Activated CD4-positive, alpha-beta T cell treated with anti-CD3 and anti-CD28 coated beads for 24 hours (primary cell): ENCODE measurements at places on chromosomes 11 and 22.

DNA sequence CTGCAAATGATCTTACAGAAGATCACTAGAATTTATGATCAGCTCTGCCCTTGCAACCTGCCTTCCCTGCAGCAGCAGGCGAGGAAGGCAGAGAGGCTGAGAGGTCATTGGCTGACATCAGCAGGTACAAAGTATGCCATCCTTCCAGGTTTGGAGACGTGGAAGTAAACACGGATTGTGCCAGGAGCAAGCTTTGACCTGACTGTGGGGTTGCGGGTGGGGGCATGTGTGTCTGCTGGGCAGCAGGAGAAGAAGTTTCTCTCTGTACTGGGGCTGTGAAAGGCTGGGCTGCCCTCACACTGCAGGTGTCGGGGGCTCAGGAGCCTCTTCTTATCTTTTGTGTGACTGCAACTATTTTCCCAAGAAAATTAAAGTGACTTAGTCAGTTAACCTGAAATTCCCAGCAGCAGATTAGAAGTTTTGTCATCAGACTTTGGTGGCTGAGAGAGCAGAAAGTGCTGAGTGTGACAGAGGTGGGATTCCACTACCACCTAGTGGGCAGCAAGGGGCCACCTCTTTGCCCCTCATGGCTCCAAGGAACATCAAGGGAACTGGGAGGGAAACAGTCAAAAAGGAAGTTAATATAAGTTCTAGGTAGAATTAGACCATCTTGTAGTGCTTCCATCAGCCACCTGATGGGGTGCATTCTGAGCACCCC is 565.9 kb downstream of the ETS1 start:
- DNase-seq, result no peak

DNA sequence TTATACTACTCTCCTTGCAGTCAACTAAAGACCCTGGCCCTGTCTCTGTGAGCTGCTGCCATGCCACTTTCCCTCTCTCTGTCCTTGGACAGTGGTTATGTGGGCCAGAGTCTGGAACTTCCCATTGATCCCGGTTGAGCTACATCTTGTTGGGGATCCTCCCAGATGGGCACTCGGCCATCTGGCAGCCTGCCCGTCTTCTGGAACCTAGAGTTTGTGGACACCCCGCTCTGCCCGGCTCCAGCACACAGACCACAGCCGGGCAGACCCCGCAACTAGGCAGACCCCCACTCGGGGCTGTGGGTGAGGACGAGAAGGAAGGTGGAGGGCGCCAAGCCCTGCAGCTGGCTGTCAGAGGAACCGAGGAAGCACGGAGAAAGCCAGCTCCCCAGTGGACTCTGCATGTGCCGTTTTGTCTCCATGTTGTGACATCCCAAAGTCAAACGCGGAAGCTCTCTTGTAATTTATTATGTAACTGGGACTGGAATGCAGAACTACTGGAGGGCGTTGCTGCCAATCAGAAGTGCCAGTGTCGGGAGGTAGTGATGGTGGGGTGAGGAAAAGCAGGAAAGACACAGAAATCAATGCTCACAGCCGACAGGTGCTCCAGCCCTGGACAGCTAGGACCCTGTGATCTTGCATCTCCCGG is 207.7 kb downstream of the CEP164 start:
- no peak for DNase-seq

- DNase-seq, result no peak
Observed at GRCh38 chr11:102286292-102286691, 31.0 kb upstream of the BIRC3 start.

DNA sequence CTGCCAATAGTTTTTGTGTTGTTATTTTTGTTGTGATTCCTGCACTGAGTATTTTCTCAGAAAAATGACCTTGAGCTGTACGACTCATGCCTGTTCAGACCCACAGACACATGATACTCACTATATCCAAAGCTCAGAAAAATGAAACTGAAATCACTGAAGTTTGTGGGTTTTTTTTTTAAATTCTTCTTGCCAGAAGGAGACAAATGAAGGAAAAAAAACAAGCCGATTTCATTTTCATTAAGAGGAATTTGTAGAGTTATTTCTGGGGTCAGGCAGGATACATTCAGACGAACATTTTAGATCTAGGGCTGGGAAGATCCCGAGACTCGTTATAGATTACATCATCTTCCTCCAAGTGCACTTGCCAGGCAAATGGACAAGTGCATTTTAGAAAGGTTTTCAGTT is 60.4 kb downstream of the BMAL1 start:
- no peak for DNase-seq

- no peak for DNase-seq
Observed at GRCh38 chr11:7353100-7353499, 101.4 kb downstream of the SYT9 start.

GRCh38 chr11:129458756-129459535 is 83.3 kb downstream of the BARX2 start:
- no peak for DNase-seq

DNA sequence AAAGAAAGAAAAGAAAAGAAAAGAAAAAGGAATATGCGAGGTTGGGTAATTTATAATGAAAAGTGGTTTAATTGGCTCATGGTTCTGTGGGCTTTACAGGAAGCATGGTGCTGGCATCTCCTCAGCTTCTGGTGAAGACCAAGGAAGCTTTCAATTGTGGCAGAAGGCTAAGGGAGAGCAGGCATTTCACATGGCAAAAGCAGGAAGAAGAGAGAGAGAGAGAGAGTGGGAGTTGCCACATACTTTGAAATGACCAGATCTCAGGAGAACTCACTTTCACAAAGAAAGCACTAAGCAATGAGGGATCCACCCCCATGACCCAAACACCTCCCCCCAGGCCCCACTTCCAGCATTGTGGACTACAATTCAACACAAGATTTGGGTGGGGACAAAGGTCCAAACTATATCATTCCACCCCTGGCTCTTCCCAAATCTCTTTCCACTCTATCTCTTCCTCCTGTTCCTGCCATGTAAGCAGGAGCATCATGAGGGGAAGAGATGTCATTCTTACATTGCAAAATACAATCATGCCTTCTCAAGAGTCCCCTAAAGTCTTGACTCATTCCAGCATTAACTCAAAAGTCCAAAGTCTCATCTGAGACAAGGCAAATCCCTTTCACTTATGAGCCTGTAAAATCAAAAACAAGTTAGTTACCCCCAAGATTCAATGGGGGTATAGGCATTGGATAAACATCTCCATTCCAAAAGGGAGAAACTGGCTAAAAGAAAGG is 38.9 kb downstream of the LINC01488 start:
- no peak for DNase-seq

GRCh38 chr11:58567889-58568512 is 7.7 kb downstream of the LPXN start:
- DNase-seq, result peak; percentile 59

DNA sequence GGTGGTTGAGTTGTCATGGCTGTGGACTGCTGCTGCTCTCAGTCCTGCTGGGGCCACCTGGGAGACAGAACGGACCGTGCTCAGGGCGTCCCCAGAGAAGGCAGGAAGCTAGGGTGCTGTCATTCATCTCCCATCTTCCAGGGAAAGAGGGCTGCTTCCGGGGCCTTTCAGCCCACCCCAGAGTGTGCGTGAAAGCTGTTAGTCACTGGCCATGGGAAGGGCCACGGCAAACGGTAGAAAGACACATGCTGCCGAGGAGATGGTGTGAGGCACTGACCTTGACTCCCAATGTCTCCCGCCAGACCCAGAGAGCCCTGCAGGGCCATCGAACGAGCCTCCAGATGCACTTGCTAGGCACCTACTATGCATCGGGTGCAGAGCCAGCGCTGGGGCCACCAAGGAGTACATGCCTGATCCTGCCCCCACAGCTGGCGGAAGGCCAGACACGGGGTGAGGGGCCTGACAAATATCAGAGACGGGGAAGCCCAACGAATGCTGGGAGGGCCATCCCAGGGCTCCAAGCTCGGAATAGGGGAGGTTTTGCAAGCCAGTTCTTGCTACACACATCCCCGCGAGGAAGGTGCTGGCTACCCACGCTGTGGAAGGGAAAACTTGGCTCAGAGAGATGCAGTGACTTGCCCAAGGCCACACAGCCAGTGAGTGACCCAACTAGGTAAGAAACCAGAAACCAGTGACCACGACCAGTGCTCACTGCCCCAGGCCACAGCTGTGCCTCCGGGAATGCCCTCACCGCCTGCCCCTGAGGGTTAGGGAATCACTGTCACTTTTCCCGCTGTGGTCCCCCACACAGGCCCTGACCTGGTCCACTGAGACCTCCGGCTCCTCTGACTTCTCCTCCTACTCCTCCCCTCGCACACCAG is 10.1 kb downstream of the RAC2 start:
- DNase-seq, result no peak

- no peak for DNase-seq
Observed at GRCh38 chr22:32127904-32128303, 31.2 kb downstream of the C22orf42 start.

DNA sequence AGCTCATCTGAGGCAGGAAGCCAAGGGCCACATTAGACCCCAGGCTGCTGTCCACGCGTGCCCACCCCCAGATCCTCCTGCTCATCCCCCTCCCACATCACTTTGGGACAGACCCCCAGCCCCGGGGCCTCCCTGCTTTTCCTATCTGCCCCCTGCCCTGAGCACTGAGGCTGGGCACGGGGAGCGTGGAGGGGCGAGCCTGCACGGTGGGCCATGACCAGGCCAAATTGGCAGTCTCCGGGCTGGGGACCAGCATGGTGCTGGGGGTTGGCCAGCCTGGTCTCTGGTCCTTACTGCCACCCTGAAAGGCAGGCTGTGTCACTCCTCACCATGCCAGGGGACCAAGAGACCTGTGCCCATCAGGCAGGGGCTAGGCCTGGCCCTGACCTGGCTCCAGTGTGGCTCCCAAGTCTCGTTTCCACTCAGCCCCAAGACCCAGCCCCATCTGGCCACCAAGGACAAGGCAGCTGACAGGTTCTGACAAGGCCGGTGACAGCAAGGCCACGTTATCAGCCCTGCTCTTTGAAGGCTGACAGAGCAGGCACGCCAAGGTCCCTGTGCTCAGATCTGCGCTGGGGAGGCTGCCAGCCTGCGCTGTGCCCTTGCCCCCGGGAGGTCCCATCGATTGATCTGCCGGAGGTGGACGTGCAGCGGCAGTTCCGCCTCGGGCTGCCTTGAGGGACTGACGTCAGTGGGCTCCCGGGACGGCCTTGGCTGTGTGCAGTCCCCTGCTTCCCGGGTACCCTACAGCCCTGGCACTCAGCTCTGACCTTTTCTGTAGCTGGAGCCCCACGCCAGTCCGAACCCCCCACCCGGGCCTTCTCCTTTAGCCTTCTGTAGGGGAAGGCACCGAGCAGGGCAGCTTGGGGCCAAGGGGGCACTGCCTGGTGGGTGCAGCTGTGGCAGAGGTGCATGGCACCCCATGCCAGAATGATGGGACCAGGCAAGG is 3.6 kb downstream of the TNNI2 start:
- DNase-seq, result no peak
